Activated T-cell treated with anti-CD3 and anti-CD28 coated beads, Interleukin-2, amount 50 U/mL, for 4 hours (primary cell): ENCODE measurements at places on chromosomes 5 and 9. TPM values are rescaled to one million over a fixed set of nuclear protein-coding genes. Genes with fewer than 3 reads are reported as not detected.

- no peak for DNase-seq
Observed at GRCh38 chr5:133241179-133242092, 189.6 kb downstream of the HSPA4 start.

DNA sequence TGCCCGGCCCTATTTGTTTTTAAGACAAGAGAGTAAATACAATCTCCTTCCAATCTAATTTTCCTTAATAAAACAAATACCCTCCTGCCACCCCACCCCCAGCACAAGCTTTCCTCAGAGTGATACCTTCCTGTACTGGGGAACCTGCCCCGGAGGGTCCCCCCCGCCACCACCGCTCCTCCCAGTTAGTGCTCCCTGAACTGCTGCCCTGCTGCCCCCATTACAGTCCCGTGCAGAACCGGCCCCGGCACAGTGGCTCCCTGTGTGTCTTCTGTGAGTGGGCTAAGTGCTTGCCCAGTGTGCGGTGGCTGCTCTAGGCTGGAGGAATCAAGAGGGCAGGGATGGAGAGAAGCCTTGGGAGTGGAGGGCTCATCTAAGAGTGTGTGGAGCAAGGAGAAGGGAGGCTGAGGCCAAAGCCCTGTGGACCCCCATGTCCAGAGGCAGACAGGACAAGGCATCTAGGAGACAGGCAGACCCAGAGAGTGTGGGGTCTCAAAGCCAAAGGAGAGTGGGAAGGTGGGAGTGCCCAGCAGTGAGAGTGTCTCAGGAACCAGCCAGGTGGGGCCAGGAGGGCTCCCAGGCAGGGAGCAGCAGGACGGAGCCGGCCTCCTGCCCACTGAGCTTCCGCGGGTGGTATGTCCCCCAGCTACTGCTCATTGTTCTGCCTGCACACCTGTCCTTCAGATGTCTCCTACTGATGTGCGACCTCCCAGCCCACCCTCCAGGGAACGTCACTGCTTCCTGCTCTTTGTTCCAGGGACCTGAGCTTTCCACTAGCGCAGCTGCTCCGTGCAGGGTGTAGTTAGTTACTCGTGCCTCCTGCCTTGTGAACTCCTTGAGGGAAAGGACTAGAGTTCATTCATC lies 129.0 kb downstream of the DAB2IP start:
- no peak for DNase-seq

DNA sequence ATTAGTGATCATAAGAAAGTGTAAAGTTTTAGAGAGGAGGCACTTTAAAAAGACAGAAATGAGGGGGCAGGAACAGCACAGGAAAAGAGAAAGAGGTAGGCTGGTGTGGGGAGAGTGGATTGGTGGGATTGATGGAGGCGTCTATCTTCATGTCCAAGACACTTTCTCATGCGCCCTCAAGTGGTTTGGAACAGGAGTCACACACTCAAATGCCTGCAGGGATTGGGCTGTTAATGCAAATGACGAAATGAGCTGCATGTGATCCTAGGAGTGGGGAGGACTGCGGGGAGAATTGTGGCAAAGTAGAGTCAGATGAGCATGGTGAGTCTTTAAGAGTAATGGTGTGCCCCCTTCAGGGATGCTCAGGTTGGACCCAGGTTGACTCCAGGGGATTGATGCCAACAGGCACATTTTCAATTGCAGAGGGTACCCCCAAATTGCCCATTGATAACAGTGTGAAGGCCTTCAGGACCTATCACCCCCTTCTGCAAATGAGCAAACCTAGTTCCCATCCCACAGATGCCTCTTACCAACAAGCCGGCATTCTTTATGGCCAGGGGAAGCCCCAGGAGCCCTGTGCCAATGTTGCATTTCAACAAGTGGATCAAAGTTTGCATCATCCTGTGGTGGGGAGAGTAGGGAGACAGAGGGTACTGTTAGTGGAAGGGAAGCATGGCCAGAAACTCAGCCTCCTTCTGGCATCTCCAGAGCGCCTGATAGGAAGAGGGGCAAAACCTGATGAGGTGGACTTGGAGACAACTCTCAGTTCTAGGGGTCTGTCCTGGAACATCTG lies 5.3 kb downstream of the SLC36A3 start:
- DNase-seq = no peak

Gene DDX4
- 0.41 TPM for total RNA-seq

Gene GDA
- total RNA-seq = 0.22 TPM

- DNase-seq = no peak
Observed at GRCh38 chr9:97804059-97804365, 49.0 kb upstream of the FOXE1 start.

GRCh38 chr9:111399772-111400563 lies 69.9 kb upstream of the OR2K2 start:
- no peak for DNase-seq

DNA sequence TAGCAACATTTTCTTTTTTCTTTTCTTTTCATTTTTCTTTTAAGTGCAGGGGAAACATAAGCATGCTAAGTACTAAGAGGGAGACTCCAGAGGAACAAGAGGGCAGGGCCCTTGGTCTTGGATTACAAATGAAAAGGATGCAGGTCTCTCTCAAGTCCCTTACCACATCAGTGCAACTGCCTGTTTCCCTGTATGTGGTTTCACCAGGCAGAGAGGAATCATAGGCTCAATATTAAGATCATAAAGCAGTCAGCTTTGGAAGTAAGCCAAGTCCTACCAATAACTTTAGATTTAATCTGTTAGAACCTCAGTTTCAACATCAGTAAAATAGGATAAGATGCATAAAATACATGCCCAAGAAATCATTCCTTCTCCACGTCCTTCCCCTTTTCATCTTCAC lies 422.7 kb upstream of the PAPPA start:
- DNase-seq = no peak

GRCh38 chr5:154059039-154059430 lies 20.3 kb downstream of the MFAP3 start:
- no peak for DNase-seq

Gene FOXD4L5
- not detected for total RNA-seq

- no peak for DNase-seq
Observed at GRCh38 chr9:125085703-125086477, 57.4 kb downstream of the SCAI start.

- no peak for DNase-seq
Observed at GRCh38 chr5:54360925-54361662, 50.7 kb upstream of the ARL15 start.

DNA sequence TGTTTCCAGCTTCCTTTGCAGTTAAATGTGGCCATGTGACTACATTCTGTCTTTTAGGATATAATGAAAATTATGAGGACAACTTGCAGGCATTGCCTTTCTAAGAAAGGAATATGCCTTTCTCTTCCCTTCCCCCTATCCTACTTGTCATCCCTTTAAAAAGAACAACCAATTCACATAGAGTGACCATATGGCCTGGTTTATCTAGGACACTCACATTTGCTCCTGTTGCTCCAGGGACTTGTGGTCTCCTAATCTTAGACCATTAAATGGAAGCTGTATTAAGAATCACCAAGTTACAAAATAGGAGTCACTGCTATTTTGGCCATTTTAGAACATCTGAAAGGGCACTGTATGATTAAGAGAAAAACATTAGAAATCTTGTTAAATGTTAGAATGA lies 520.3 kb downstream of the DTWD2 start:
- no peak for DNase-seq

Gene FBP2
- total RNA-seq = not detected

Gene SV2C
- total RNA-seq = not detected

Gene FLT4
- total RNA-seq = 1.8 TPM

Gene CDH10
- total RNA-seq = not detected

- DNase-seq = no peak
Observed at GRCh38 chr9:69020301-69021145, 6.6 kb upstream of the PRKACG start.

DNA sequence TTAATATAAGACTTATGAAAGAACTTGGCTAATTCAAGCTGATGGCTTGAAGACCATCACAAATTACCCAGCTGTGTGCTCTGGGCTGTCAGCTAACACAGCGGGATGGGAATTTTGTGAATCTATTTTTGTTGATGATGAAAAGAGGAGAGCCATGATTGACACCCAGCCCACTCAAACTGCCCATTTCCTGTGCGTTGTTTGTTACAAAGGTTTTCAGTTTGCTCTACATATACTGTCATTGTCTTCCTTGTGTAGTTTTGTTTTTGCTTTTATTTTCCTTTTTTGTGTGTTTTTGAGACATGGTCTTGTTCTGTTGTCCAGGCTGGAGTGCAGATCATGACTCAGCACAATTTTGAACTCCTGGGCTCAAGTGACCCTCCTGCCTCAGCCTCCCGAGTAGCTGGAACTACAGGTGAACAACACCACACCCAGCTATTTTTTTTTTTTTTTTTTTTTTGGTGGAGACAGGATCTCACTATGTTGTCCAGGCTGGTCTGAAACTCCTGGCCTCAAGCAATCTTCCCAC lies 400.3 kb downstream of the ICE1 start:
- no peak for DNase-seq

- DNase-seq = no peak
Observed at GRCh38 chr9:93294011-93294410, 110.1 kb downstream of the WNK2 start.

Gene PLCXD3
- not detected for total RNA-seq

Gene PCDHB8
- total RNA-seq = not detected

Gene SPATA31C1
- not detected for total RNA-seq

Gene MED10
- 83.5 TPM for total RNA-seq

DNA sequence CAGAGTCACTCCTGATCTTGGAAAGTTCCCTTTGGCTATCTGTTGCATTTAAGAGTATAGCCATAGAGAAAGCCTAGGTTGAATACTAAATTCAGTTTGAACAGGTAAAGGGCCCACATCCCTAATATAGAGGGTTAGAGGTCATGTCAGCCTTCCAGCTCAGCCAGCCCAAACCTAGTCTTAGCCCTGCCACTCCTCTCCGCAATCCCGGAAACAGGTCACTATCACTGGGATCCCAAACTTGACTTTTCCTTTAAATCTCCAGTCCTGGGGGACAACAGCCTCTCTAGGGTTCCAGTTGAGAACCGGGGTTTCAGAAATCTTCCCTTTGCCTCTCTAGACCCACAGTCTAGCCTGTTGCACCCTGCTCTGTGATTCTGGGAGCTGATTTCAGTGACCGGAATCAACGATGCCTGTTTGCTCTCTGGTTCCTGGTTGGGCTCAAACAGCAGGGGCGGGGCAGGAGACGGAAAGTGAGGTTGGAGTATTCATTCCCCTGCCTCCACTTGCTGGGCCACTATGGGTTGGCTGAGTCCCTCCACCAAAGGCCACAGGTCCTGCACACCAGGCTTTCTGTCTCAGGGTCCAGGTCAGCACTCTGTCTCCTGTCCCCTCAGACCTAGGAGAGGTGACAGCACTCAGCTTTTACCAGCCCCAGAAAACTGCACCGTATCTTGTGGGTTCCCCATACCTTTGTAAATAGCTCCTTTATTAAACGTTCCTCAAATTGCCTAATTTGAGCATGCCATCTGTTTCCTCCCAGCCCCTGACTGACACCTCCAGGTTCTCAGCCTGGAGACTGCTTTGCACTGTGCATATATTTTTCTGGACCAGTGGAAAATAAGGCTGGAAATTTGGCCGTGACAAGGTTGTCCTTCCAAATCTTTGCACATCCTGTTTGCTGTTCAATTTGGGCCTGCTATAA lies 23.8 kb upstream of the CPEB4 start:
- no peak for DNase-seq

GRCh38 chr5:122611406-122611805 lies 163.5 kb upstream of the SNX2 start:
- DNase-seq = no peak

- DNase-seq = no peak
Observed at GRCh38 chr5:18010053-18010452, 375.8 kb downstream of the TAF11L14 start.
